ENCODE measurements at places on chromosomes 4 and X. TPM values are rescaled to one million over a fixed set of nuclear protein-coding genes. Genes with fewer than 3 reads are reported as not detected.

- no peak for DNase-seq
Observed at GRCh38 chr4:18676526-18676915, 655.0 kb upstream of the LCORL start.

GRCh38 chrX:100812216-100813158 is 7.7 kb upstream of the CSTF2 start:
- DNase-seq: no peak

DNA sequence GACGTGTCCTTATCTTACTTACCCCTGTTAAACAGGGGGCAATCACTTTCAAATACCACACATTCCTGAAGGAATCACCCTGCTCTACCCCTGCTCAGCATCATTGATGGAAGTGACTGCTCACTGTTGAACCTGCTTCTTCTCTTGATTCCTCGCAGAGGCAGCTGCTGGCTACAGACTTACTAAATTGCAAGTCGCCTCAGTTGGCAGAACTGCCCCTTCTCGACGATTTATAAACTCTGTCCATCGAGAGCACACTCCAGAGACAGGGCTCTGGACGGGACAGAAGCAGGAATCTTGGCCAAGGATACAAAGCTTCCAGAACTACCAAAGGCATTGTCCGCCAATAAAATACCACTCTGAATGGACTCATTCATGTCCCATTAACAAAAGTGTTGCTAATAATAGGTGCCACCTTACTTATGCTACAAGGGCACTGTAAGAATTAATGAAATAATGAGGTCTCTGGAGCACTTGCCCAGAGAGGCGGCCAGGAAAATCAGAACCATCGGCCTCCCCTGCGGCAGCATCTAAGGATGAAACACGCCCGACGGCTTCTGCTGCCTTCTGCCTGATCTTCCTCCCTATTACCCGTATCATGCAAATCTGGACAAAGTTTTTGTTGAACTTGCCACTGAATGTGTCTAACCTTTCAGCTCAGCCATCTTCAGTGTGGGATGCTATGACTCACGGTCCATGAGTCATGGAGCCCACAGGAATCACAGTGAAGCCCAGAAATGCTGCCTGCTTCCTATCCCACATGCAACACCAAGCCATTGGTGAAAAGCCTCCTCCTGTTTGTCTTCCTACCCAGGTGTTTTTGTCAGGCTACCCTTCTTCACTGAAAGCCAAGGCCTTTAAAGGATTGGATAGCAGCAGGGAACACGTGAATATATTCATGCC is 164.9 kb downstream of the MAML3 start:
- DNase-seq: peak; percentile 87

Gene SSX3
- total RNA-seq: not detected

DNA sequence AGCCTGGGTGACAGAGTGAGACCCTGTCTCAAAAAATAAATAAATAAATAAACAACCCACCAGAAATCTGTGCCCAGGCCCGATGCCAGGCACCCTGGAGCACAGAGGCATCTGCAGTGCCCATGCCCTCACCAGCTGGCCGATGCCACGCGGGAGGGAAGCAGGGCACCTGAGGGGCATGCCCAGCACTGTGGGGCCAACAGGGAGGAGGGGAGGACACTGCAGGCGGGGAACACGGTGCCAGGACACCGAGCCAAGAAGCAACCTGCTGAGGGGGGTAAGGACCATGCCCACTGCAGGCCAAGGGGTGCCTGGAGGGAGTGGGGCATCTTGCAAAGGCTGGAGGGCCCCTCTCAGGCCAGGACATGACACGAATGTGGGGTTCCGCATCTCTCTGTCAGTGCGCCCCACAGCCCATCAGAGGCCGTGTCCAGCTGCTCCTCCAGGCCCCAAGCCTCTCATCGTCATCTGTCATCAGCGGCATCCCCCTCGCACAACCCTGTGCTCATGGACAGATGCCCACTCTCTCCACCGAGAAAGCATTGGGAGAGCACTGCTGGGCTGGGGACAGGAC is 13.3 kb upstream of the DUSP9 start:
- DNase-seq: no peak

- no peak for DNase-seq
Observed at GRCh38 chr4:151035911-151036310, 20.8 kb upstream of the LRBA start.

DNA sequence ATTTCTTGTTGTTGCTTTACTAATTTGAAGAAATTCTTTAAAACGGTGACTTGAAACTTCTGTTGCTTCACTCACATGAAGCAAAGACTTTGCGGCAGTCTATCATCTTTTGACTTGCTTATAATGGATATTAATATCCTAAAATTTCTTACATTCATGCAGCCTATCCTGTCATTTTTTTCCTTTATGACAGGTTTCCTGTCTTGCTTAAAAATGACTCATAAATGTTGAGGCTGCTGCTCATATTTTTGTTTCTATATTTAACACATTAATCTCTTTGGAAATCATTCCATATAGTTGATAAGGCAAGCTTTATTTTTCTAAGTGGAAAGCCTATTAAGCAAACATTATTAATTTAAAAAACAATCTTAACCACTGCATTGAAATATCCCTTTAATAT is 176.6 kb upstream of the GALNTL6 start:
- no peak for DNase-seq

- no peak for DNase-seq
Observed at GRCh38 chr4:174496631-174497432, 25.5 kb downstream of the HPGD start.

DNA sequence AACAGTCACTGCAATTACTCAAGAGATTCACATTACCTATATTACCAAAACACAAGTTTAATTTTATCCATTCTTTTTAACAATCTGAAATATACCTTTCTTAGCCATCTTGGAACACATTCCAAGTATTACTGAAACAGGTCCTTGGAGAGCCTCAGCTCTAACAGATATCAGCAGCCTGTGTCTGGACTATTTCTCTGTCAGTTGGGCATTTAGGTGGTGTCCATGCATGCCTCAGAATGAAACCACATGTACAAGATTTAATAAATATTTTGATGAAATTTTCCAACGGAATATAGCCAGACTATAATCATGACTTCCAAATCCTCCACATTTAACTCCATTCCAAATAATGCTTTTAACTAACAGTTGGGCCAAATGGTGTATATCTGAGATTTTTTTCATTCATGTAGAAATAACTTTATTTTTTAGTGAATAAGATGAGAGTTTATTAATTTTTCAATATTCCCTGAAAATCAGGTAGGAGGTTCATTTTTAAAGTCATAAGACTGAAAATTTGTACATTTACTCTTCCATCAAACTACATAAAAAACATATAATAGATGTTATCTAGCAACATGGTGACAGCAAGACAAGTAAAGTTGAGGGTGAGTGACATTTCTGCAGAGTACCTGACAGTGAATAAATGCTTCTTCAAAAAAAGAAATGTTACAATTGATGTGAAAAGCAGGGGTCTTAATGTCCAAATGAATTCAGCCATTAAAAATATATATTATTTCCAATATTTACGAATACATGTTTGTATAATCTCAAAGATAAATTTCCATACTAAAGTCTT is 174.2 kb downstream of the DCHS2 start:
- no peak for DNase-seq

DNA sequence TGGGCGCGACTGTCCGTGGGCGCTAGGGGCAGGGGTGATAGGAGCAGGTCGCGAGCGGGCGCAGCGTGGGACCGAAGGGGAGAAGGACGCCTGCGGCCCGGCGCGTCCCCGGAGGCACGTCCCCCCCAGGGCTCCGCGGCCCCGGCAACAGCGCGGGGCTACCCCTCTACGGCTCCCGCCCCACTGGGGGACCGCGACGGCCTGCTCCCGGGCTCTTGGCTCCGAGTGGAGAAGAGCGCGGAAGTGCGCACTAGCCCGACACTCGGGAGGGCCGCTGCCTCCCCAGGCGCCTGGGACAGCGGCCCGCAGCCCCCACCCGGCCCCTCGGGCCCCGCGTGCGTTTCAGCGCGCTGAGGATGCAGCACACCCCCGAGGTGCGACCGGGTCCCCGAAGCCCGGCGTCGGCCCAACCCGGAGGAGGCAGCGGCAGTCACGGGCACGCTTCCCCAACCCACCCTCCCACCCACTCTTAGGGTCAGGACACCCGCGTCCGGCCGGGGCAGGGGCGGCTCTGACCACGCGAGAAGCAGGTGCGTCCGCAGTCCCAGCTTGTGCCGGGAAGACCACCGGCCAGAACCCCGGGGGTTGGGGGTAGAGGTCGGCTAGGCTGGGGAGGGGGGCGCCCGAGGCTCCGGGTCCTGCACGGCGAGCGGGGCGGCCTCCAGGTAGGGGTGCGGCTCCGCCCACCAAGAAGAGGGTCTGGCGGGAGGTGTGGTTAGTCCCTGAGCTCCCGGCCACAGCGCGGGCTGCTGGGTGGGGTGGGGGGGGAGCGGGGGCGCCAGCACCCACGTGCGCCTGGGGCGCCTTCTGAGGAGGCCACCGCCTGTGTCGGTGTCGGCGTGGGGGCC is 18.5 kb upstream of the NAT8L start:
- DNase-seq: no peak

Gene L1CAM
- 0.36 TPM for total RNA-seq

Gene LPAR4
- 1.3 TPM for total RNA-seq

Gene ARAP2
- 1.5 TPM for total RNA-seq

GRCh38 chrX:2311501-2311900 is 189.3 kb downstream of the DHRSX start:
- DNase-seq: no peak

GRCh38 chr4:2094545-2094944 is 35.4 kb downstream of the NAT8L start:
- no peak for DNase-seq

- DNase-seq: no peak
Observed at GRCh38 chrX:11611965-11612364, 53.8 kb downstream of the ARHGAP6 start.

DNA sequence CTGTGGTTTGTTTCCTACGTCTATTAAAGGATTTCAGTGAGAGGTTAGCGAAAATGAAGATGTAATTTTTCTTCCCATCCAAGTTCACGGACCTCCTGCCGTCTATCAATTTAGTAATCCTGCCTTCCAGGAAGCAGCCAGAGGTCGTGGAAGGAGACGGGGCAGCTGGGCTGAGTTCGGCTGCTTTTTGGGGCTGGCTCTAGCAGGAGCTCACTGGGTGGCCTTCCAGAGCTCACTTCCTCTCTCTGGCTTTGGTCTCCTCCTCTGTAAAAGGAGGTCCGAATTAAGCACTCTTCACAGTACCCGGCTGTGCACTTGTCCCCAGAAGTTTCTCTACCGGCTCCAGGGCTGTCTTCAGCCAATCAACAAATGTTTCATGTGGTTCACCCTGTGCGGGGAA is 295.4 kb downstream of the BCOR start:
- no peak for DNase-seq

DNA sequence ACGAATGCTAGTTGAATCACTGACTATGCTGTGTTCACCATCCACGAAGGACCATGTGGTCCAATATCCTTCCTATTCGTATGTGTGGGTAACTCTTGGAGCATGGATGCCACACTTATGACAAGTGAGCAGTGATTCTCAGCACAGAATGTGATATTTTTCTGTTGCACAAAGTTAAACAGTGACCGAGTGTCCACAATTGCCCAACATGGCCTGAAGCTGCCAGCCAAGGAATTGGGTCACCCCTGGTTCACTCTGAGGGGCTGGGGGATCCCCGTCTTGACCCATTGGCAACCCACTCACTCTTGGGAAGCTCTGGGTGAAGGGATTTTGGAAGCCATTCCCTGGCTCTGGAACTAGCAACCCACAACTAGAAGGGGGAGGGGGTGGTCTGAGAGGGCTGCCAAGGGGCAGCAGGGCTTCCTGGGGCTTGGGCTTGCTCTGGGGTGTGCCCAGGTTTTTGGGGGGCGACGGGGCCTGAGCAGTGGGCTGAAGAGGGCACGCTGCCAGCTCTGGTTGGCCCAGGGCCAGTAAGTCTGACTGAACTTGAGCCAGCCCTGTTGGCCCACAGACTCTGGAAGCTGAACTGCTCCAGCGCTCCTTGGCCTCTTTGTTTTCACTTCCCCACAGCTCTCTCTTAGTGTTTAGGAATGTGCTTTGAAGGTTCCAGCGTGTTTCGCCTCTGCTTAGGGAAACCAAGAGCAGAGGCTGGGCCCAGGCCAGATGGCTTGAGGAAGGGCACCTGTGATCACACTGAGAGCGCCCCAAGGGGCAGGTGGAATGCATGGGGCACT is 43.1 kb upstream of the BCOR start:
- DNase-seq: peak; percentile 76

DNA sequence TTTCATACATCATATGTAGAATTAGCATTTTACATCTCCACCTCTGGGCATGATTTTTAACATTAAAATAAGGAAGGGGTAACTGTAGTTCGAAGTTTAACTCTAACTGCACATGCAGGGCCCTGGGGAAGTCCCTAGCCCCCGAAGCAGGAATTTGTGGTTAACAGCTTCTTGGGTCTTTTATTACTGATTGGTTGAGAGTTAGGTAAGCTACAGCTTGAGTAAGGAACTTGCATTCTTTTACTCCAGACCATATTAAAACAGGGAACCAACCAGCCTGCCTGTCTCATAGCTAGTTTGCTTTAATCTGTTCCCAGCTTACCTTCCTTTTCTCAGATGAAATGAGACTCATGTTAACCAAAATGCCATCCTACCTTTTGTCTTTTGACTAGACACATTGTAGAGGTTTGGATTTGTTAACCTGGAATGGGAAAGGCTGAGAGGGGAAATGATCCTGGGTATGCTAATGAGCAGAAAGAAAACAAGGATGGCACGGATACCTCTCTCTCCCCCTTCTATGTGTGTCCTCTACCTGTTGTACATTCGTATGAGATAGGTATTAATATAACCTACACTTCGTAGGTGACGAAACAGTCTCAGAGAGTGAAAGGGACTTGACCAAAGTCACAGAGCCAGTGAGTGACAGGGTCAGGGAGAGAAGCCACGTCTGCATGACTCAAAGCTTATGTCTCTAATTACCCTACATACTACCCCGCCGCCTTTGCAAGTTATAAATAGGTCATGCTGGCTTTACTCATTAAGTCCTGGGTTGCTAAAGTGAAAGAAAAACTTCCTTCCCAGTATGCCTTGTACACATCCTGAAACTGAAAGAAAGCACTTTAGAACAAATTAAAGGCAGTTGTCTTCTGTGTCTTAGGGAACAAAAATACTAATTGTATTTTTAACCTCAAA is 119.5 kb upstream of the AFF2 start:
- no peak for DNase-seq

DNA sequence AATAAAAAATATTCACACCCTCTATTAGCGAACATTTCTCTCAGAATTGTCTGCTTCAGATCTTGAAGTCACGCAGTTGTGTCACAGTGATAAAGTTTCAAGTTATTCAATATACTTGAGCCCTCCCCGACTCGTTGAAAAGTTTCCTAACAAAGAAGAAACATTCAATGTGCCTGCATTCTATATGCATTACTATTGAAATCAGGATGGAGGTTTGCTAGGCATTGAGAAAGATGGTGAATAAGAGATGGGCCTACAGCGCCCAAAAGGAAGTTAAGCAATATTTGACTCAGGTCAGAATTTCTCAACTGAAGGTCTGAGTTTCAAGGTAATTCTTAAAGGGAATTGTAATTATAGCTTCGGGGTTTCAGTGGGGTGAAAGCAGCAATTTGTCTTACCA is 6.1 kb downstream of the TCEANC start:
- peak; percentile 71 for DNase-seq

GRCh38 chr4:16597845-16598596 is 300.4 kb downstream of the LDB2 start:
- DNase-seq: peak; percentile 67

Gene GLRA3
- total RNA-seq: not detected

GRCh38 chr4:40144716-40145115 is 52.1 kb upstream of the RHOH start:
- DNase-seq: no peak

- DNase-seq: no peak
Observed at GRCh38 chrX:115940348-115940747, 230.2 kb upstream of the AGTR2 start.

GRCh38 chrX:154142386-154142785 is 1.7 kb upstream of the OPN1LW start:
- DNase-seq: no peak

Gene MEPE
- not detected for total RNA-seq

GRCh38 chr4:85807247-85807950 is 332.4 kb downstream of the ARHGAP24 start:
- DNase-seq: peak; percentile 93

All from fibroblast of the aortic adventitia (primary cell).